Globus pallidus (tissue), 1 donor: ENCODE measurements at places on chromosomes 5 and 9.

GRCh38 chr9:131441441-131441840 lies 47.6 kb downstream of the PRRC2B start:
- DNase-seq, result no peak

DNA sequence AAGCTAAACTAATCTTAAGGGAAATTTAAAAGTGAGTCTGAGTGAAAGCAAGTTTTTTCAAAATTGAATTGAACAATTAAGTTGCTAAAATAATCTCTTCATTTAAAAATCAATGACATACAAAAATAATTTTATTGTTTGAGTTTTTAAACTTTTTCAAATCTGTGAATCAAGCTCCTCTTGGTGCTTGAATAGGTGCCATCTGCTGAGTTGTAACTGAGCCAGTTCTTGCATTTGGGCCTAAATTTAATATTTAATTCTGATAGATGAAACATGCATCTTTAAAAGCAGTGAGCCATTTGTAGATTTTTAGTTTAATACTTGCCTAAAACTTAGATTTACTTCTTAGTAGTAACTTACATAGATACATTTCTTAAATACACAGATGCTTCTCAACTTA lies 31.8 kb downstream of the SPATA31D1 start:
- DNase-seq, result no peak

DNA sequence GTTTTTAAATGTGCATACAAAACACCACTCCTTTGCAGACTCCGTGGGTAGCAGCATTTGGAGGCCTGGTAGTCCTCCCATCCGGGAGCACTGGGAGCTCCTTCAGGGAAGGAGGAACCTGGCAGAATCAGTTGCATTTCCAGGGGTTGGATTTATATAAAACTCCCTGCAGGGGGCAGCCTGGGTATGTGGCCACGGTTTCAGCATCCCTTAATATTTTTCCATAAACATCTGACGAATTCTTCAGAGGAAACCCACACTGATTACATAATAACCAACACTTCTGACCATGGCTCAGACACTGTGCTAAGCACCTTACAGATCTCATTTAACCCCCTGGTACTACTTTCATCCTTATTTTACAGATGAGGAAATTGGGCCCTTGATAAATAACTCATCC lies 6.1 kb upstream of the AFAP1L1 start:
- DNase-seq, result peak; percentile 42

DNA sequence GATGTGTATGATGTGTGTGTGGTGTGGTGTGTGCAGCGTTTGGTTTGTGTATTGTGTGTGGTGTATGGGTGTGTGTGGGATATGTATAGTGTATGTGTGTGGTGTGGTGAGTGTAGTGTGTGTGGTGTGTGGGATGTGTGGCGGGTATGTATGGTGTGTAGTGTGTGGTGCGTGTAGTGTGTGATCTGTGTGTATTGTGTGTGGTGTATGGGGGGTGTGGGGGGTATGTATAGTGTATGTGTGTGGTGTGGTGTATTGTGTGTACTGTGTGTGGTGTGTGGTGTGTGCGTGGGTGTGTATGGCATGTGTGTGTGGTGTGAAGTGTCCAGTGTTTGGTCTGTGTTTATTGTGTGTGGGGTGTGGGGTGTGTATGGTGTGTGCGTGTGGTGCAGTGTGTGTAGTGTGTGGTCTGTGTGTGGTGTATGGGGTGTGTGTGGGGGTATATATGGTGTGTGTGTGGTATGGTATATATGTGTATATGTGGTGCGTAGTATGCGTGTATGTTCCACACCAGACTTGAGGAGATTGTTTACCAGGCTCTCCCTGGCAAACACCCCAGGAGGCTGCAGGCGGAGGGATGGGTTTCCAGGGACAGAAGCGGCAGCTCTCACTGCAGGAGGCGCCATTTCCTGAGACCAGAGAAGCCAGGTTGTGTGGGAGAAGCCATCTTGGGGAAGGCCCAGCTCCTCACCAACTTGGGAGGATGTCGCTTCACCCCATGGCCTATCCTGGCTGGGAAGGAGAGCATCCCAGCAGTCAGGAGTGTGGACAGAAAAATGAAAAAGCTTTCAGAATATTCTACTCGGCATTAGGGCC lies 138.1 kb downstream of the NXNL2 start:
- DNase-seq, result no peak

GRCh38 chr5:146622391-146622790 lies 106.4 kb upstream of the GPR151 start:
- DNase-seq, result no peak

DNA sequence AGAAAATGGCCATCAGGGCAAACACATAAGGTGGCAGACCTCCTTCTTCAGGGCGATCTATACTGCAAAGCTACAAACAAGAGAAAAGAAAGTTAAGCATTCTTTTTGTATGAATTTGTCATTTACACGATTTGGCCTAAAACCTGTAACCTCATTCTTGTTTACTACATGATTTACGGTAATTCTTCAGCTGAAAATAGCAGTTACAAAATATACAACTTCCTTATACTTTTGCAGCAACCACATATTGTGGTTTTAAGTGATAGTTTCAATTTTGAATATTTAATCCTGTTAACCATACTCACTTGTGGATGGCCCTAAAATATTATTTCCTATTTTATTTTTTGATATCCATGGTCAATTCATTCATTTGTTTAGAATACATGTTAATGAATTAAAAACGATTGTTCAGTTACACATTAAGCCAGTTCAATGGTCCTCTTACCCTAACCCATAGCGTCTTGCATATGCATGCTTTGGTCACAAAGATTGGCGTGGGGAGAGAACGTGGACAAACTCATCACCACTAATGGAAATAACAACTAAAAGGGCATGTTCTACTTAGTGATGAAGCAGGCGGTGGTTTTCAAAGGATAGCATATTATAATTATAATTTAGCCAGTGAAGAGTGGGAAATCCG lies 16.6 kb downstream of the TUT7 start:
- DNase-seq, result no peak

DNA sequence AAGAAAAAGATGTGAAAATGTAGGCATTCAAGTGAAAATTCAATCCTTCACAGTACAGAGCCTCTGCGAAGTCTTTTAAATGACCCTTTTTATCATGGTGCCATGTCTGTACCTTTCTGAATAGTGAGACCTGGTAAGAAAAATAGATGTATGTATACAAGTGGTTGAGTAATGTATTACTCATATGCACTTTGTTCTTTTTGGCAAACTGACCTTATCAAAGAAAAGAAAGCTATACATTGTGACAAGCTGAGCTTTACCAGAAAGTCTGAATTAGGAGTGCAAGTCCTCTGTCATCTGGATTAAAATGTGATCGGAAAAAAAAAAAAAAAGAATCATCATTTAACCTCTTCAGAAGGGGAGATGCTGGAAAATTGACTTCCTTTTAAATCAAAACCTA lies 356.4 kb upstream of the CCNH start:
- DNase-seq, result no peak

DNA sequence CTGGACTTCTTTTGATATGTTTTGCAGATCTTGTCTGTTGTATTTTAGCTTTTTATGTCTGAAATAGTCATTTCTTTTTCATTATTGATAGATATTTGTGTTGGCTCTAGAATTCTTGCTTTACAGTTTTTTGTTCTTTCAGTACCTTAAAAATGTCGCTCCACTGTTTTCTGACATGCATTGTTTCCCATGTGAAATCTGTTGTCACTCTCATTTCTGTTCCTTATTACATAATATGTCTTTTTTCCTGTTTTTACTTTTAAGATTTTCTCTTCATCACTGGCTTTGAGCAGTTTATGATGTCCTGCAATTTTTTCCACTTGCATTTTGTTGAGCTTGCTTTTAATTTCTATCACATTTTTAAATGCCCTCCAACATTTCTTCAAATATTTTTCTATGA lies 270.4 kb upstream of the TARS1 start:
- DNase-seq, result no peak
